ENCODE measurements at places on chromosomes 16 and 17. TPM values are rescaled to one million over a fixed set of nuclear protein-coding genes. Genes with fewer than 3 reads are reported as not detected.

GRCh38 chr16:19239511-19240155 is 45.9 kb upstream of the CLEC19A start:
- DNase-seq: no peak

DNA sequence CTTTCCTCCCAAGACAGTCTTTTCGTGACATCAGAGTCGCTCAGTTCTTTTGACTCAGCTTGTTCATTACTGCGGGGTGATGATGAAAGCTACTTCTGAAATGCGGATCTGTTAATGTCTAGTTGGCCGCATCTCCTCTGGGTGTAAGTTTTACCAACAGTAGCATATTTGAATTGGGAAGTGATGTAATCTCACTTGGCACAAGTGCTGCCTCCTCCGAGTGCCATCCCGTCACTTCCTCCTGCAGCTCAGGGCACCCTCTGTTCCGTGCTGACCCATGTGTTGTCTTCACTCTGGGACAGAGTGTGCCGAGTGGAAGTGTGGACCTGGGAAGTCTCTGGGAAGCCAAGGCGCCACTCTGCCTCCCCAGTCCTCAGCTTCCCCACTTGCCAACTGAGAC is 8.9 kb downstream of the ADAD2 start:
- DNase-seq: no peak

- DNase-seq: no peak
These were observed 2.9 kb upstream of the CRYBA1 start for GRCh38 chr17:29243792-29244191.

DNA sequence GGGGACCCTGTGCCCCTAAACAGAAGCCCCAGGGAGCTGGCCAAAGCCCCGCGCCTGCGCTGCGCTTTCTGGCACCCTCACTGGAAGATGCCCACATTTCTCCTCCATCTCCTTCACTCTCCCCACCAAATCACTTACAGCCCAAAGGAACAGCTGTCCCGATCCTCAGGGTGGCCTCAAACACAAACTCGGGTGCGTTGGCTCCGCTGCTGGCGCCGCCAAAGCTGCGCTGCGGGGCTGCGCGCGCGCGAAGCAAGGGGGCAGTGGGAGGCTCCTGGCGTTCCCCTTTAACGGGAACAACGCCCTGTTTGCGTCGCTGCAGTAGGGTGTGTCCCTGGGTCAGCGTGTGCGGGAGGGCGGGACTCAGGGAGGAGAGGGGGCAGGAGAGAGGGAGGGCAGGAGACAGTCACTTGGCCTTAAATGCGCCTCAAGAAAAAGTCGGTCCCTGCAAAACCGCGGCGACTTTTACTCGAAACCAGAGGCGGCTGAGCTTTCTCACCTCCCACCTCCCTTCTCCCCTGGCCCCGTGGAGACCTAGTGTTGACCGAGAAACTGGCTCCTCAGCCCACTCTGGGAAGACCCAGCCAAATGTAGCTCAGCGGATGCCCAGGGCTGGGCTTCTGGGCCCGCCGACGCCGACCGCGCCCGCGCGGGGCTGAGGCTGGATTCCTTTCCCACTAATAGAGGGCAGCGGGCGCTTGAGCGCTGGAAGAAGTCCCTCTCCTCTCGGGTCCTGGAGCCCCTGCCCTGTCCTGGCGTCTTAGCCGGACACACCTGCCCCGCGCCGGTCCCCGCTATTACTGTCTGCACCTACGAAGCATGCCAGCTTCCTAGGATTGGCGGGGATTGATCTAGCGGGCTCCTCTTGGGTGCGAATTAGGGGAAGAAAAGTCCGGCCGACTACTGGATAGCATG is 2.6 kb downstream of the PMP22 start:
- DNase-seq: peak; percentile 64

GRCh38 chr17:13209081-13209480 is 191.3 kb upstream of the ELAC2 start:
- no peak for DNase-seq

GRCh38 chr17:83079352-83079747 is at the start of gene METRNL:
TSS of gene METRNL (plus strand) at chr17:83079609. CDS start at chr17:83079816, 207 bp downstream.
- DNase-seq: peak; percentile 82

- no peak for DNase-seq
These were observed 8.2 kb downstream of the ZNF689 start for GRCh38 chr16:30601966-30602365.

GRCh38 chr17:38915639-38915995 is 9.8 kb upstream of the LASP1NB start:
- no peak for DNase-seq

DNA sequence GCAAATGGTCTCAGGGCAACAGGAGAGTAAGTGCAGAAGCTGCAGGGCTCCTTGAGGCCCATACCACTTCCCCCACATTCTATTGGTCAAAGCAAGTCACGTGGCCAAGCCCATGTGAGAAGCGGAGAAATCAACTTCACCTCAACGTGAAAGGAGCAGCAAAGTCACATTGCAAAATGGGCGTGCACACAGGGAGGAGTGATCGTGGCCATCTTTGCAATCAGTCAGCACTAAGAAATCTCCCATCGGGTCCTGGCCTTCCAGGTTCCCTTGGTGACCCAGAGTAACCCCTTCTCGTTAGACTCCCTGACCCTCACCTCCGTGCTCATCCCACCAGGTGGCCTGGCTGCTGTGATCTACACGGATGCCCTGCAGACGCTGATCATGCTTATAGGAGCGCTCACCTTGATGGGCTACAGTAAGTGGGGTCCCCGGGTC is 38.0 kb downstream of the SLC5A11 start:
- DNase-seq: no peak

DNA sequence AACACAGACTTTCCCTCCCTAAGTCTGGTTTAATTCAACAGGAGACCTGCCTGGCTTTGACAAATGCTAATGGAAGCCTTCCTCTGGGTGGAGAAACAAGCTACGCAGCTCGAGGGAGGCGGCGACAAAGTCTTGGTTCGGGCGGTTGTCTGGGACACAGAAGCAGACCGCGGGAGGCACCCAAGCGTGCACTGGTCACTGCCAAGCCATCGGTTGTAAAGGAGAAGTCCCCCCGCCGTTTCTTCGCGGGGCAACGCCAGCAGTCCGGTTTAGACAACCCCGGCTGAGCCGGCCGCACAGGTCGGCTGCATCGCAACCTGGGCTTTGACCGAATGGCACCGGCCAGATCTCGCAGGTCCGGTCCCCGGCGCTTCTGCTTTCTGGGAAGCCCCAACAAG is 586 bp downstream of the GLYR1 start:
- DNase-seq: peak; percentile 35

GRCh38 chr17:11857006-11857405 is 140.3 kb downstream of the ZNF18 start:
- DNase-seq: no peak

- peak; percentile 43 for DNase-seq
These were observed 8.2 kb downstream of the SPNS2 start for GRCh38 chr17:4506892-4507291.

DNA sequence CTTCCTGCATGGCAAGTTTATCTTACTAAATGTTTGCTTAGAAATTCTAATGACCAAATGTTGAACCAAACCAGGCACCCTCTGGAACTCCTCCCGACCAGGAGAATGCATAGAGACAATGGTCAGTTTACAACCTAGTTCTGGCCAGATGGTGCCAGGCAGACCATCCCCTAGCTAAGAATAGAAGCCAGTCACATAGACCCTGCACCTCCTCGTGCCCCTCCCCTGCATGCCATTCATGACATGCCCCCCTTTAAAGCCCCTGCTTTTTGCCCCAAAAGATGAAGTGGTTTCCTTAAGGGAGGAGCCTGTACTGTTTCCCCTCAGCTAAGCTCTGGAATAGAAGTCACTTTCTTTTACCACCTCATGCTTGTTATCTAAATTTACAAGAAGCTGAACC is 6.6 kb upstream of the CPHXL start:
- DNase-seq: no peak

- peak; percentile 57 for DNase-seq
These were observed 25.0 kb downstream of the FOXK2 start for GRCh38 chr17:82544431-82545070.

DNA sequence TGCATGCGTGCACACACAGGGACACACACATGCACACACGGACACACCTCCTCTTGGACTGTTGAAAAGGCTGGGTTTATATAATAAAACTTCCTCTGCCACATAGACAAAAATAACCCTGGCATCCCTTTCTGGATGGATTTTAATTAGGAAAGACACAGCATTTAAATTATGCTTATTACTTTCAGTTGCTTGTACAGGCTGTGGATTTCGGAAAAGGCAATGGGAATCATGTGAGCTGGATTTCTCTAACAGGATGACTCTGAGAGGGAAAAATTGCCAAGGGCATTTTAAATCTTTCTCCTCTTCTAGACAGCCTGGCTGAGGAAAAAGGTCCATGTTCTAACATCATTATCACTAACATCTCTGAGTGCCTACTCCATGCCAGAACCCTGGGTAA is 75.9 kb downstream of the HLF start:
- peak; percentile 66 for DNase-seq

DNA sequence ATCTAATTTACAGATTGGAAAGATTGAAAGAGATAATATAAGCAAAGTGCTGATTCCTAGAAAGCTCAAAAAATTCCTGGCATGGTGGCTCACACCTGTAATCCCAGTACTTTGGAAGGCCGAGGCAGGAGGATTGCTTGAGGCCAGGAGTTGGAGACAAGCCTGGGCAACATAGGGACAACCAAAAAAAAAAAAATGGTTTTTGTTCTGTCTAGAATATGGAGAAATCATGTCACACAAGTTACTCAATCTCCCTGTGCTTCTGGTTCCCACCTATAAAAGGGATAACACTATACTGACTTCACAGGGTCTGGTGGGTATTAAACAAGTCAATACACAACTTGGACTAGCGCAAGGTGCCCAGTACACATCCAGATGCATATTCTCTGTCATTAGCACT is 18.4 kb downstream of the ARHGAP17 start:
- DNase-seq: no peak

DNA sequence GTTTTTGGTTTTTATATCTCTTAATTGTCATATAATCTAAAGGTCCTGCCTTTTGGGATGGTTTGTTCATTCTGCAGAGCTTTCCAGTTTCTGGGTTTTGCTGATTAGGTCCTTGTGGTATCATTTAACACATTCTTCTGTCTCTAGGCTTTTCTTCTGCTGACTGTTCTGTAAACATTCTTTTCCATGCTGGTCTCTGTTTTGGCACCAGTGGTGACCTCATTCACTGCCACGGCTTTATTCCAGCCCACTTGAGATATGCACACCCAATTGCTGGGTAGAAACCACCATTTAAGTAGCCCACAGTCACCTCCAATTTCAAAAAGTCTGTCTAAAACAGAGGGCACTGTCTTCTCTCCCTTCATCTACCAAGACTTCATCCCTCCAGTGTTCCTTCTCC is 31.1 kb upstream of the COX10 start:
- DNase-seq: no peak

DNA sequence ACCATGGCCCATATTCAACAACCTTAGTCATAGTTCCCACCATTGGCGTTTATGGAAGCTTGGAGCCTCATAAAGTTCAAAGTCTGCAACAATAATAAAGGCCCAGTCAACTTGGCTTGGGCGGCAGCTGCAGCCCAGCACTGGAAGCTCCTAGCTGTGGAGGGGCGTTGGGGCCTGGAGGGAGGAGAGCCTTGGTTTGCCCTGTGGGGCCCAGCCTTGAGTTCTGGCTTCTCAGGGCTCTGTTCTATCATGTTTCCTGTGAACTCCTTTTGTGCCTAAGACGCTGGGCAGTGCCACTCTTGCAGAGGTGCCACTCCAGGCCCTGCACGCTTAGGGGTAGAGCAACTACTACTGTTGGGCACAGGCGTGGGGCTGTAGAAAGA is 927 bp upstream of the ENGASE start:
- no peak for DNase-seq

DNA sequence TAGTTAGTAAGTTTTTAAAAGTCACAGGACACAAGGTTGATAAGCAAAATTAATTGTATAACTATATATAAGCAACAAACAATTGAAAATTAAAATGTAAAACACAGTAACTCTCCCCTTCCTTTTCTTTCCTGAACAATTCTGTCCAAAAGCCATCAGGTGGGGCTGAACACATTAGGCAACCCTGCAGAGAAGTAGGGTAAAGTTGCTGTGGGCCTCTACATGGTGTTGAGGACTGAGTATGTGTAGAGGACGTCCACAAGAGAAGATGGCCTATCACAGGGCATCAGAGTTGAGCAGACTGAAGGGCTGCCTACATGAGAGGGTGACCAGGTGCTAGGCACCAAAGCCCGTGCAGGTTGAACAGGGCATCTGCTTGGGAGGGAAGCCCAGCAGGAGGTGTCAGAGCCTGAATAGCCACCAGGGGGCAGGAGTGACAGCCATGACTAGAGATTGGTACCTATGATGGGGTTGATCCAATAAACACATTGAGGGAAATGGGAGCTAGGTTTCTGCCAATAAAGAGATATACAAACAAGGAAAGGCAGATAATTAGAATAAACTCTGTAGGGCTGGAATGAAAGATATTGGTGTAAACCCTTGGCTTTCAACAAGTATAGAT is 415.1 kb downstream of the NPIPA8 start:
- DNase-seq: no peak

- DNase-seq: no peak
These were observed 28.8 kb downstream of the GINS2 start for GRCh38 chr16:85659805-85660511.

DNA sequence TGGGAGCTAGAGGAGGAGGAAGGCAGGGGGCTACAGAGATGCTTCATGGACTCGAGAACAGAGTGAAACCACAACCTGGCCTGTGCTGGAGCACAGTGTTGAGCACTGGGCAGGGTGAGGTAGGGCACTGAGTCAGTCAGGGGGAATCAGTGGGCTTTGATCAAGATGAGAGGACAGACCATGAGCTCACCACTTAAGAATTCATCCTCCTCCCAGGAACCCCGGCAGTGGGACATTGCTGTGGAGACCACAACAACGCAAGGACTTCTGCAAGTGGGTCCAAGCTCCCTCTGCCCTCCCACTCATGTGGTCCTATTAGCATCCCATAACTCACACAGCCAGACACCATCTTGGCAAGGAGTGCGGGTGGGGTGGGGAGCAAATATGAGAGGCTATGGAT is 1.7 kb upstream of the CES5A start:
- no peak for DNase-seq

- DNase-seq: no peak
These were observed 8.1 kb upstream of the IGF2BP1 start for GRCh38 chr17:48989100-48989499.

The TP53TG3D gene
- 2.3 TPM for polyA plus RNA-seq

The TLCD3B gene
- 119 TPM for polyA plus RNA-seq

The ALDH3A1 gene
- 0.51 TPM for polyA plus RNA-seq

The FBXL16 gene
- polyA plus RNA-seq: 74.4 TPM

The TMEM204 gene
- 10.2 TPM for polyA plus RNA-seq

The SKA2 gene
- 118 TPM for polyA plus RNA-seq

Measured in spinal cord (tissue), 10 donors.